ENCODE measurements at places on chromosomes 16 and 17. TPM values are rescaled to one million over a fixed set of nuclear protein-coding genes. Genes with fewer than 3 reads are reported as not detected.

The TMEM88 gene
- 5.7 TPM for total RNA-seq

The WFDC1 gene
- 3.3 TPM for total RNA-seq

- DNase-seq = no peak
Measured at GRCh38 chr17:78002166-78002565, 43.7 kb downstream of the TNRC6C start.

GRCh38 chr16:66364117-66364958 lies 2.2 kb upstream of the CDH5 start:
- peak; percentile 88 for DNase-seq

Data from breast epithelium (tissue), 4 donors.